ENCODE measurements at places on chromosomes 4 and X.
A peak's percentile ranks its signal among the peaks of the same experiment; 100 is the strongest.

- no peak for DNase-seq
Observed at GRCh38 chrX:111728096-111728495, 47.1 kb downstream of the ALG13 start.

DNA sequence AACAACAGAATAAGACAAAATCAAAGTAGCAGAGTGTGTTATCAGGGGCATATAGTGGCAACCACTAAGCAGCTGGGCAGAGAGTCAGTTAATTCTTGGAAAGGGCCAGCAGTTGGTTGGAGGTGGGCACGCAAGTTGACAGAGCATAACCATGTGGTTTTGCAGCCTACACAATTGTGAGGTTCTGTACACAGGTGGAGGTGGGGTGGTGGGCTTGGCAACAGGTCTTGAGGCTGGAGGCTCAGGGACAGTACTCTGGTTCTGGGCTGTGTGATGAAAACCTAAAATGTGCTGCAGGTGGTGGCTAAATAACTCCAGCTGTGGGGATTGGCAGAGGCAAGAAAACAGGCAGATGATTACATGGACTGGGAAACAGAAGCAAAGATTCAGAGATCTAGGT is 1112.7 kb downstream of the PDHA2 start:
- no peak for DNase-seq

GRCh38 chrX:148310426-148311165 is 189.8 kb upstream of the AFF2 start:
- peak; percentile 75 for DNase-seq

- no peak for DNase-seq
Observed at GRCh38 chrX:108022491-108023089, 22.3 kb upstream of the VSIG1 start.

- DNase-seq, result peak; percentile 58
Observed at GRCh38 chr4:38531141-38531727, 132.8 kb upstream of the KLF3 start.

DNA sequence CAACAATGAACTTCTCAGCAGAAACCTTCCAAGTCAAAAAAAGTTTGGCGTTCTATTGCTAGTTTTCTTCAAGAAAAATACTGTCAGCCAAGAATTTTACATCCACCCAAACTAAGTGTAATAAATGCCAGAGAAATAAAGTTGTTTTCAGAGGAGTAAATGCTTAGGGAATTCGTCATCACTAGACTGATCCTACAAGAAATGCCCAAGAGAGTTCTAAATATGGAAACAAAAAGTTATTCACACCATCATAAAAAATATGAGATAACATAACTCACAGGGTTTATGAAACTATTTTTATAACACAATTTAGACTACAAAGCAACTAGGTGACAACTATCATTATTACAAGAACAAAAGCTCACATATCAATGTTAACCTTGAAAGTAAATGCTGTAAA is 259.5 kb upstream of the GABRA2 start:
- no peak for DNase-seq

Data from MM.1S (cell line).